ENCODE measurements at places on chromosomes 1 and 21. TPM values are rescaled to one million over a fixed set of nuclear protein-coding genes. Genes with fewer than 3 reads are reported as not detected.

The PTGFR gene
- total RNA-seq = 7.8 TPM

GRCh38 chr1:55478742-55479141 lies 263.6 kb upstream of the USP24 start:
- peaks cover 13% of the 10 kb centered on the region for H3K4me1 ChIP-seq
- H3K27me3 ChIP-seq = no peaks in the 10 kb centered on the region
- H3K36me3 ChIP-seq = no peaks in the 10 kb centered on the region
- H3K4me3 ChIP-seq = no peak overlapping the region
- peak; percentile 79 for DNase-seq

DNA sequence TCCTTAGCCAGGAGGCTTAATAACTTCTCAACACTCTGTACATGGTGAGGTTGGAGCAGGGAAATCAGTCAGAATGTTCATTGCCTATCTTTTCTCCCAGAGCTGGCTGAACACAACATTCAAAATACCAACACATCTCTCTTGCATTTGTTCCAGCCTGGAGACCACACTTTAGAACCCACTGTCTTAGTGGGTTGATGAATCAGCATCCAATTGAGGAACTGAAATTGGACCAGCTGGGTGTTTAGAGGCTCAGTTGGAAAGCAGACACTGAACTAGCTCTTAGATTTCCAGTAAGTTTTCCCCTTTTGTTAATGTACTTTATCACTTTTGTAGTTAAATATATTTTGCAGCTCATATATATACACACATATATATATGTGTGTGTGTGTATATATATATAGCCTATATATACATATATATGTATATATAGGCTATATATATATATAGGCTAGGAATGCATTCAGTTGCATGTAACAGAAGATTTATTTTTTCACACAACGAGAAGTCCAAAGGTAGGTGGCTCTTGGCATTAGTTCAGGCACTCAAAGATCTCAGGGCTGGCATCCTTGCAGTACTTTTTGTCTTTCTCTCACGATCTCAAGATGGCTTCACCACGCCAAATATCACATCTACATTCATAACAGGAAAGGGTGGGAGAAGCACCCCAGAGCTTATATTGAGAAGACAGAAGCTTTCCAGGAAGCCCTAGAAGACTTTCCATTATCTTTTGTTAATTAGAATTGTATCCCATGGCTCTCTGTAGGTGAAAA lies 35.0 kb upstream of the HUNK start:
- no peak overlapping the region for H3K27ac ChIP-seq
- peaks cover 59% of the 10 kb centered on the region for H3K27me3 ChIP-seq
- H3K36me3 ChIP-seq = no peaks in the 10 kb centered on the region

The OR2C3 gene
- not detected for total RNA-seq

The FAM72D gene
- 10.7 TPM for total RNA-seq

DNA sequence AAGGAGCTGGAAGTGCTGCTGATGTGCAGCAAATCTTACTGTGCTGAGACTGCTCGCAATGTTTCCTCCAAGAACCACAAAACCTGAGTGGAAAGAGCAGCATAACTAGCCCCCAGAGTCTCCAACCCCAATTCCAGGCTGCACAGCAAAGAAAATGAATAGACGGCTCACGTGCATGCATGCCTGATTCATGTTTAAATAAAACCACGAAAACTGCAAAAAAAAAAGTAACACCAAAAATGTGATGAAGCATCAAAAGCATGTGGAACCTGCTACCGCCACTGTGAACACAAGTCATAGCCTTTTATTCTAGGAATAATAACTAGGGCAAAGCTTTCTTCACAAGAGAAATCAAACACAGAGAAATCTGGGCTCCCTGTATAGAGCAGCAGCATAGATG lies 9.6 kb upstream of the TRNP1 start:
- H3K27me3 ChIP-seq = no peaks in the 10 kb centered on the region
- DNase-seq = no peak
- H3K27ac ChIP-seq = no peak overlapping the region
- no peaks in the 10 kb centered on the region for H3K4me1 ChIP-seq
- no peak overlapping the region for H3K4me3 ChIP-seq

DNA sequence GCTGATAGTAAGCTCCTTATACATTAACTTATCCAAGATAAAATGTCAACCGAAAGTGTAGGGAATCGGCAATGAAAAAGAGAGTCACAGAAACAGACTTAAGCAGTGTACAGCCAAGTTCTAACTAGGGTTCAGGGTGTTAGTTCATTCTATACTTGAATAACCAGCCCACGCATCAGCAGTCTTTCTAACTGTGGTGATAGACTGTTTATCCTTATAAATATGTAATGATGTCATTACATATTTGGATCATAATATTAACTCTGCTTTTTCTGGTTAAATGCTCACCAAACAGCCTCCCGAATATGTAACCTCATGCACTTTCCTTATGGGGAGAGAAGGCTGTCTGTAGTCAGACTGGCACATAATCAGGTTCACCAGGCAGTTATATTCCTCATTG lies 11.0 kb downstream of the HMCN1 start:
- H3K27me3 ChIP-seq = no peaks in the 10 kb centered on the region
- no peak for DNase-seq
- H3K4me1 ChIP-seq = no peaks in the 10 kb centered on the region
- H3K4me3 ChIP-seq = no peak overlapping the region

GRCh38 chr1:29488086-29488793 lies 251.9 kb downstream of the PTPRU start:
- no peak for DNase-seq
- no peak overlapping the region for H3K4me3 ChIP-seq
- H3K4me1 ChIP-seq = no peaks in the 10 kb centered on the region
- no peak overlapping the region for H3K27ac ChIP-seq

The E2F2 gene
- 8.3 TPM for total RNA-seq

The OR2AK2 gene
- not detected for total RNA-seq

The NUDT17 gene
- 2.4 TPM for total RNA-seq

The CDC42BPA gene
- total RNA-seq = 42.1 TPM

- peak; percentile 79 for DNase-seq
- peaks cover 36% of the 10 kb centered on the region for H3K4me1 ChIP-seq
- H3K27me3 ChIP-seq = no peaks in the 10 kb centered on the region
- H3K36me3 ChIP-seq = no peaks in the 10 kb centered on the region
- peak overlapping the region; percentile 97 for H3K27ac ChIP-seq
Observed at GRCh38 chr1:197776351-197777105, 1.2 kb upstream of the DENND1B start.

- DNase-seq = peak; percentile 60
- peaks cover 37% of the 10 kb centered on the region for H3K4me1 ChIP-seq
- H3K27ac ChIP-seq = 0 out of 2 replicates have a peak overlapping the region, but pooled peaks have one; percentile 3
- H3K36me3 ChIP-seq = no peaks in the 10 kb centered on the region
- H3K27me3 ChIP-seq = no peaks in the 10 kb centered on the region
Observed at GRCh38 chr1:109392788-109393616, 4.7 kb downstream of the SORT1 start.

DNA sequence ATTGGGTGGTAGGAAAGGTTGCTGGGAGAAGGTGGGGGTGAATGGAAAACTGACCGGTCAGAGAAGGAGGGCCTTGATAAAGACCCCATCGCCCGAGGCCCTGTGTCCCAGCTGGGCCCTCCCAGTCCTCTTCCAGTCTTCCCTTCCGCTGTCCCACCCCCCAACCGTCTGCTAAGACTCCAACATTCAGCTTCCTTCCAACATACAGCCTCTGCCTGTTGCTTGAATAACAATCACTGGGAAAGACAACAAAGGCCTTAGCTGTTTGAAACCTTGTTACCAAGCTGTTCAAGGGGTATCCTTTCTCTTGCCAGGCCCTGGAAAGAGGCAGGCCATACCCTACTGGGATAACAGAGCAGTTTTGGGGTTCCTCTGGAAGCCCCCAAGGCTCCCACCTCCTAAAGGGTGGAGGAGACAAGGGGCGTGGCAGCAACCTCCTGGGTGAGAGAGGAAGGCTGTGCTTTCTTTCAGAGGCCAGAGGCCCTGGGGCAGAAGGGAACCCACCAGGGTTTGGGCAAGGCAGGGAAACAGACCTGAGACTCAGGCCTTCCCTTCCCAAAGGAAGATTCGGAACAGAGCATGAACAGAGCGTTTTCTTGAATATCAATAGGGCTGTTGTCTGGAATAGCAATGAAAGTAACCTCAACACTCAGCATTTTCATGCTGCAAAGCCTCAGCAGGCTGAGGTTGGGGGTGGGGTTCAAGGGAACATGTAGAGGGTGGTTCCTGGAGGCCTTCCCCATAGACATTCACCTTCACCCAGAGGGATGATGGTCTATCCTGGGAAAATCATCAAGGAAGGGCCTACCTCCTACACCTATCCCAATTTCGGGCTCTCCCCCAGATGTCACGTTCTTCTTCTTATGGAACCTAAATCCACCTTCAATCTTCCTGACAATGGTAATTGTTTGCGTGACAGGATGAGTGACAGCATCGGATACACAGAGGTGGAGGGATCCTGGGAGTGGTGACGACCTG lies 4.1 kb downstream of the ETNK2 start:
- no peak overlapping the region for H3K4me3 ChIP-seq
- no peaks in the 10 kb centered on the region for H3K27me3 ChIP-seq
- peaks cover 12% of the 10 kb centered on the region for H3K4me1 ChIP-seq
- H3K36me3 ChIP-seq = no peaks in the 10 kb centered on the region
- no peak for DNase-seq
